ENCODE measurements at places on chromosomes 6 and 20. TPM values are rescaled to one million over a fixed set of nuclear protein-coding genes. Genes with fewer than 3 reads are reported as not detected.

- no peak for ATAC-seq
- no peaks in the 10 kb centered on the region for H3K36me3 ChIP-seq
- H3K4me3 ChIP-seq, result no peak overlapping the region
- H3K4me1 ChIP-seq, result no peaks in the 10 kb centered on the region
- H3K27me3 ChIP-seq, result peaks cover 58% of the 10 kb centered on the region
These were observed 10.1 kb downstream of the HRH3 start for GRCh38 chr20:62209850-62210495.

Gene DOK5
- 2.0 TPM for total RNA-seq

Gene TRDN
- total RNA-seq, result not detected

Gene BMP5
- 2.6 TPM for total RNA-seq

GRCh38 chr20:24507182-24507853 is 37.9 kb downstream of the SYNDIG1 start:
- H3K27me3 ChIP-seq, result peaks cover 17% of the 10 kb centered on the region
- H3K27ac ChIP-seq, result no peak overlapping the region
- no peak overlapping the region for H3K4me3 ChIP-seq
- H3K36me3 ChIP-seq, result no peaks in the 10 kb centered on the region
- ATAC-seq, result no peak
- H3K4me1 ChIP-seq, result no peaks in the 10 kb centered on the region

DNA sequence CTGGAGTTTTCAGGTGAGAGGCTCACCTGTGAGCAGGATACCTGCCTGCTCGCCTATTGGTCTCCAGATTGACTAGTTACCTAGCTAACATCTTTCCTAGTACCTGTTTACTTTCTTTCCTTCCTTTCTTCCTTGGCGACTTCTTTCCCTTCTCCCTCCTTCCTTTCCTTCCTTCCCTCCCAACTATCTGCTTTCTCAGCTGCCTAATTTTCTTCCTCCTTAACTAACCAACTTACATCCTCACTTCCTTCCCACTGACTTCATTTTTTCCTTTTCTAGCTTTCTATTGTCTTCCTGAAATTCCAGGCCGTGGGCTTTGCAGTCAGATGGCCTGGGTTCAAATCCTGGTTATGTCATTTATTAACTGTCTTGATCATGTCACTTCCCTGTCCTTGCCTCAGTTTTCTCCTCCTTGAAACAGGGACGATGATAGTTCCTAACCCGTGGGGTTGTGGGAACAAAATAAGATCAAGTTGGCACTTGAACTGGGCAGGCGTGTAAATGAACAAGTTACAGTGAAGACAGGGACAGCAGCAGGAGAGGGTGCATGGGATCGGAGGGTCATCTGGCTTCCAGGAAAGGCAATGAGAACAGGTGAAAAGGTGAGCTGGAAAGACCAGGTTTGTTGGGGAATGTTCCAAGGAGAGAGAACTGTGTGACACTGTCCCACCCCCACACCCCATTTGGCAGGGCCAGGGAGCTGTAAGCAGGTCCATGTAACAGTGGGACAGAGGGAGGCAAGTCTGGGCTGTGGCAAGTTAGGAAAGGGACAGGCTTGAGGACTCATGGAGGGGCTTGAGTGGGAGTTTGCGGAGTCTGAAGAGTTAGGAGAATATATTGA is 540 bp downstream of the SGK2 start:
- ATAC-seq, result no peak
- no peaks in the 10 kb centered on the region for H3K36me3 ChIP-seq
- H3K27ac ChIP-seq, result no peak overlapping the region
- no peaks in the 10 kb centered on the region for H3K4me1 ChIP-seq
- H3K27me3 ChIP-seq, result no peaks in the 10 kb centered on the region
- H3K4me3 ChIP-seq, result no peak overlapping the region

Gene OXT
- not detected for total RNA-seq

- peak; percentile 89 for ATAC-seq
- H3K36me3 ChIP-seq, result peaks cover 53% of the 10 kb centered on the region
- H3K4me1 ChIP-seq, result peaks cover 38% of the 10 kb centered on the region
These were observed 39.0 kb downstream of the GMPR start for GRCh38 chr6:16277101-16277981.

Gene NINL
- total RNA-seq, result 4.2 TPM

Gene IL20RA
- 2.5 TPM for total RNA-seq

Gene TRAPPC3L
- not detected for total RNA-seq

- no peak for ATAC-seq
- H3K36me3 ChIP-seq, result no peaks in the 10 kb centered on the region
- H3K4me1 ChIP-seq, result no peaks in the 10 kb centered on the region
These were observed 13.2 kb downstream of the SERAC1 start for GRCh38 chr6:158154816-158155215.

Gene C6orf58
- not detected for total RNA-seq

DNA sequence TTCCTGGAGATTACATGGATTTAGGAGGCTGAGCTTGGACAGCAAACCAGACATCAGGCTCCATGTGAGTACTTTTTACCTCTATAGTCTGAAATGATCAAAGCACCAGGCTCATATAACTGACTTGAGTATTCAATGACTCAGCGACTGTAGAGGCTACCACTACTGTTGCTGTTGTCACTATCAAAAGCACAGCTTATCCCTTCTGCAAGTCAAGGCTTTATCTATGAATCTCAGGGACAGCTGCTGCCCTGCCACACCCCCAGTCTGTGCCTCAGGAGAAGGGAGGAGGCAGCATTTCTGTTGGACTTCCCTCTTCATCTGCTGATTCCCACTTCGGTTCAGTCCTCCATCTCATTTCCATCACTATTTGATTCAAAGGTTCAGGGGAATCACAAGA is 80.5 kb upstream of the CNR1 start:
- no peak for ATAC-seq
- H3K27ac ChIP-seq, result no peak overlapping the region
- H3K4me1 ChIP-seq, result no peaks in the 10 kb centered on the region
- H3K27me3 ChIP-seq, result no peaks in the 10 kb centered on the region

DNA sequence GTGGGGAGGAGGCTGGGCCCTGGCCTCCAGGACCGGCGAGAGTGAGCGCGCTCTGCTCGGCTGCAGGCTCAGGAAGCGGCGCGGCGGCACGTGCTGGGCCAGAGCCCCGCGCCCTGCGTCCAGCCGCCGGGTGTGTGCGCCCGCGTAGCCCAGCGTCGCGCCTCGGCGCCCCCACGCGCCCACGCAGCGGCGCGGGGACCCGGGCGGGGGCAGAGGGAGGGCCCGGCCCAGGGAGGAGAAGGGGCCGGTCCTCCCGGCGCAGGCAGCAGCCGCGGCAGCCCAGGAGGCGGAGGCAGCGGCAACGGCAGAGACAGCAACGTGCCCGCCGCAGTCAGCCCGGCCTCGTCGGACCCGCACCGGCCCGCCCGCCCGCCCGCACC is at the start of gene EYA2:
Gene EYA2 (plus strand): TSS at position 265 of the 380 bp plus-strand sequence. CDS start 95,168 bp downstream, outside the sequence.
- no peak within 1 kb of the TSS for H3K27ac ChIP-seq
- H3K4me1 ChIP-seq, result no peaks in the 10 kb centered on the region
- peaks cover 62% of the 10 kb centered on the region for H3K27me3 ChIP-seq
- H3K4me3 ChIP-seq, result peak within 1 kb of the TSS; percentile 21
- no peaks in the 10 kb centered on the region for H3K36me3 ChIP-seq
- ATAC-seq, result peak; percentile 58

- no peaks in the 10 kb centered on the region for H3K4me1 ChIP-seq
- H3K36me3 ChIP-seq, result no peaks in the 10 kb centered on the region
- ATAC-seq, result no peak
These were observed 96.0 kb downstream of the PLEKHG1 start for GRCh38 chr6:150695652-150696051.

Gene TFAP2D
- total RNA-seq, result not detected

Gene IP6K3
- 0.32 TPM for total RNA-seq

GRCh38 chr20:46575937-46576461 is 25.5 kb upstream of the OCSTAMP start:
- H3K27ac ChIP-seq, result no peak overlapping the region
- H3K4me3 ChIP-seq, result no peak overlapping the region
- H3K36me3 ChIP-seq, result no peaks in the 10 kb centered on the region
- H3K27me3 ChIP-seq, result peaks cover 4% of the 10 kb centered on the region

Gene COQ3
- total RNA-seq, result 13.4 TPM

Gene PMEPA1
- total RNA-seq, result 9.6 TPM

DNA sequence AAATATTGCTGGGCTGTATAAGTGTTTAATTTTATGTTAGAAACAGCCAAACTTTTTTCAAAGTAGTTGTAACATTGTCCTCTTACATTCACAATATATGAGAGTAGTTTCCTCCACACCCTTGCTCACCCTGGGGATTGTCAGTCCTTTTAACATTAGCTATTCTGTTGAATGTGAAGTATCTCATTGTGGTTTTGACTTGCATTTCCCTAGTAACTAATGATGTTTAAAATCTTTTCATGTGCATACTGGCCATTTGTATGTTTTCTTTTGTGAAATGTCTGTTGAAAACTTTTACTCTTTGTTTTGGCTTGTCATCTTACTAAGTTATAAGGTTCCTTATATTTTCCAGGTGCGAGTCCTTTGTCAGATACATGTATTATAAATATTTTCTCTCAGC is 32.9 kb downstream of the TRIM38 start:
- no peak overlapping the region for H3K27ac ChIP-seq
- H3K36me3 ChIP-seq, result no peaks in the 10 kb centered on the region
- ATAC-seq, result no peak
- no peak overlapping the region for H3K4me3 ChIP-seq

DNA sequence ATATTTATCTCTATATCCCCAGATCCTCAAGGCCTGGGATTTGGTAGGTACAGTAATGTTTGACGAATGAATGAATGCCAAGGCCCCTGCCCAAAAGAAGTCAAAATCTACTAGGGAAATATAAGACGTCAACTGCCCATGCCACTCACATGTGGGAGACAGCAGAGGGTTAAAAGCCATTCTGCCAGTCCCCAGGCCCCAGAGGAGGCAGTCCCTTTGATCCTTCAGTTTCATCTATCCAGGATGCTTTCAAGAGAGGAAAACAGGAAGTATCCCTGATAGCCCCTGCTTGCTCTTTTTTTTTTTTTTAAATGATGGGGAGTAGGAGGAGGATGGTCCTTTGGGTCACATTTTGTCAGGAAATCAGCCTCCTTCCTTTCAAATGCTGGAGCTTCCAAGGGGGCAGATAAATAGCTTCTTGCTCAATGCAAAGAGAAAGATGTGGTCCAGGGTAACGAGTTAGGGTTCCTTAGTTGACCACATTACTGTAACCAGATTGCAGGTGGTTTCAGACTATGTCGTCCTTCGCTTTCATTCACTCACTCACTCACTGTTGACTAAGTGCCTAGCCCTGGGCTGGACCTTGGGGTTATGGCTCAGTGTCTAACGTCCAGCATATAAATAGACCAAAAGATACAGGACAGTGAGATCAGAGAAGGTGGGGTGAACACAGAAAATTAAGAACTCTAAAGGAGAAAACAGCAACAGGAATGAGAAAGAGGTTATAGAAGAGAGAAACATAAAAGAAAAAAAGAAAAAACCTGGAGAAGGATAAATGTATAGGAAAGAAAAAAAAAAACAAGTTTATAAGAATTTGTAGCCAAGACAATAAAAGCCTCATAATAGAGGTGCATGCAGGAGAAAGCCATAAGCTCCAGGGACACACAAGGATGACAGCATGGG is 64.6 kb upstream of the PIM1 start:
- no peak for ATAC-seq
- no peak overlapping the region for H3K27ac ChIP-seq
- no peak overlapping the region for H3K4me3 ChIP-seq
- H3K36me3 ChIP-seq, result no peaks in the 10 kb centered on the region
- no peaks in the 10 kb centered on the region for H3K27me3 ChIP-seq
- H3K4me1 ChIP-seq, result peaks cover 5% of the 10 kb centered on the region

- H3K4me1 ChIP-seq, result peaks cover 6% of the 10 kb centered on the region
- H3K4me3 ChIP-seq, result no peak overlapping the region
- no peak overlapping the region for H3K27ac ChIP-seq
- ATAC-seq, result no peak
These were observed 35.6 kb upstream of the NR2E1 start for GRCh38 chr6:108130262-108130661.

Gene GMPR
- 66.7 TPM for total RNA-seq

GRCh38 chr6:166417285-166417691 is 34.5 kb upstream of the MPC1 start:
- H3K27me3 ChIP-seq, result no peaks in the 10 kb centered on the region
- no peaks in the 10 kb centered on the region for H3K36me3 ChIP-seq
- H3K4me1 ChIP-seq, result no peaks in the 10 kb centered on the region
- no peak overlapping the region for H3K27ac ChIP-seq

DNA sequence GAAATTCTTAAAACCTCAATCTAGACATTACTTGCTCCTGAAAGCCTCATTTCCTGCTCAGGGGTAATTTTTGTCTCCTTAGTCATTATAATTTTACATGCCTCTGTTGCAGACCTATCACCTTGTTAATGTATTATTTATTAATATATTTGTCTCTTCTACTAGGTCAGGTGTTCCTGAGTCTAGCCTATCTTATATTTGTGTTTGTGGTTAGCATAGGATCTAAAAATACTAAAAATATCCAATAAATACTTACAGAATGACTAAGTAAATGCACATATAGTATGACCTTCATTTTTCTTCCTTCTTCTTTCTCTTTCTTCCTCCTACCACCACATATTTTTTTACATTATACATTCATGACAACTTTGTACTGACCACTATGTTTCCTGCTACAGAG is 268.9 kb upstream of the HS3ST5 start:
- no peak for ATAC-seq
- no peak overlapping the region for H3K27ac ChIP-seq
- H3K27me3 ChIP-seq, result no peaks in the 10 kb centered on the region
- no peaks in the 10 kb centered on the region for H3K36me3 ChIP-seq
- H3K4me3 ChIP-seq, result no peak overlapping the region

Gene OR2H2
- not detected for total RNA-seq

Gene SRSF12
- total RNA-seq, result 1.3 TPM

DNA sequence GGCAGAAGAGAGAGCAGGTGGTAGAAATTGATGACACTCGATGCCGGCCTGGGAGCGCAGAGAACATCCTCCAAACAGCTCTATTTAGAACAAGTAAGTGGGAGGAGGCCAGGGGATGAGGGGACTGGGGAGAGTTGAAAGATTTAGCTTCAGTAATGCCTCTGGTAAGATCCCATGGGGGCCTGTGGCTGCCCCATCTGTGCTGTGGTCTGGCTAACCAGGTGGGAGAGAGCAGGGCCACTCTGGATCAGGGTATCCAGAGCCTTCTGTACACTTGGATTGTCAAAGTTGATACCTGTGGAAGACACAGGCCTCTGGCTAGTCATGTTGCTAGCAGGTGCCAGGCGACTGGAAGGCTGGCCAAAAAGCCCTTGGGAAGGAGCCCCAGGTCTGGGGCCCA is 27.6 kb downstream of the NCOA5 start:
- no peak overlapping the region for H3K27ac ChIP-seq
- peaks cover 23% of the 10 kb centered on the region for H3K27me3 ChIP-seq
- ATAC-seq, result no peak
- no peaks in the 10 kb centered on the region for H3K4me1 ChIP-seq
- no peak overlapping the region for H3K4me3 ChIP-seq

Gene CASP8AP2
- 22.9 TPM for total RNA-seq

- H3K27ac ChIP-seq, result no peak overlapping the region
- no peaks in the 10 kb centered on the region for H3K27me3 ChIP-seq
- ATAC-seq, result no peak
These were observed 206.3 kb downstream of the PREX1 start for GRCh38 chr20:48621376-48622078.

Gene RAMACL
- total RNA-seq, result 2.5 TPM

GRCh38 chr6:15907914-15908518 is 220.9 kb upstream of the MYLIP start:
- no peaks in the 10 kb centered on the region for H3K36me3 ChIP-seq
- H3K27ac ChIP-seq, result no peak overlapping the region
- no peaks in the 10 kb centered on the region for H3K4me1 ChIP-seq
- H3K4me3 ChIP-seq, result no peak overlapping the region

GRCh38 chr6:16481697-16482399 is 243.5 kb downstream of the GMPR start:
- H3K4me1 ChIP-seq, result no peaks in the 10 kb centered on the region
- H3K27me3 ChIP-seq, result no peaks in the 10 kb centered on the region
- no peak overlapping the region for H3K4me3 ChIP-seq
- no peak overlapping the region for H3K27ac ChIP-seq
- no peaks in the 10 kb centered on the region for H3K36me3 ChIP-seq

- H3K4me3 ChIP-seq, result no peak overlapping the region
- no peaks in the 10 kb centered on the region for H3K27me3 ChIP-seq
- peaks cover 16% of the 10 kb centered on the region for H3K4me1 ChIP-seq
- no peak overlapping the region for H3K27ac ChIP-seq
These were observed 587.8 kb downstream of the EPM2A start for GRCh38 chr6:145147559-145147958.
